ENCODE measurements at places on chromosomes 12 and 14.

GRCh38 chr12:113463746-113464451 lies 7.8 kb downstream of the LHX5 start:
- DNase-seq: peak; percentile 9

DNA sequence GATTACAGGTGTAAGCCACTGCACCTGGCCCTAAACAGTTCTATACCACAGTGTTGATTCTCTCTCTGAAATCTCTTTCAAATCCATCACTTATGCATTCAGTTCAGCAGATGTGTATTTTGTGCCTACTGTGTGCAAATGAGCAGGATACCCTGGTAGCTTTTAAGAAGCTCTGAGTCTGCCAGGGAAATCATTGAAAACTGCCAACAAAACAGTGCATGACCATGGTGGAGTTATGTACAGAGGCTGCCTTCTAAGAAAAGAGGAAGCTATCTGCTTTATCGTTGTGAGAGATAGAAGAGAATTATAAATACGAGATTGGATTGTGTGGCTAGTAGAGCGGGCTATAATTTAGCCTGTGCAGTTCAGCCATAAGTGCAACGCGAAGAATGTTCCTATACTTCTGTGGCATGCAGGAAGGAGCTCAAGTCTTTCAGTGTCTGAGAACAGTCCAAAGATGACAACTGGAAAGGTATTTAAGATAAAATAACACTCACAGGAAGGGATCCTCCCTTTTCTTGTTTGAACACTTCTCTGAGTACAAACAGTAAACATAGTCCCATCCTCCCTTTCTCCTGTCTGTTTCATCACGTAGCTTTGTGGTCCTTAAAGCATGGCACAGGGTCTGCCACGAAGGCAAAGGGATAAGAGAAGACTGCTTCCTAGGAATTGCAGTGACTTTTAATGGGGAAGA lies 4.3 kb downstream of the DIP2B start:
- no peak for DNase-seq

- no peak for DNase-seq
Measured at GRCh38 chr12:101686176-101686575, 11.3 kb upstream of the CHPT1 start.

DNA sequence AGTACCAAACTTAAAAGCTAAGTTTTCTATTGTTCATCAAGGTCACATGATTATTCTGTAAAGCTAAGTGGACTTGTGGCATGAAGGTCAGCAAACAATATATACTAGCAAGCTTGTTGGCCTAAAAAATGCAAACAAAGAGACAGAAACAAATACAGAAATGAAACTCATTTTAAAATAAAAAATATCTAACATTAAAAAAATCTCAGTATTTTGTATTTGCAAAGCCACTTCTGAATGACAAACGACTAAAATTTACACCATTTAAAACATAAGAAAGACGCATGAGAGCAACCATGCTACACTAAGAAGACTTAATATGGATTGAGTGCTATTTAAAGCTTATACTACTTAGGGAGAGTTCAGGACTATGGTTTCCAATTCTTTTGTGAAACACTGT lies 72.8 kb upstream of the BBS10 start:
- DNase-seq: no peak

DNA sequence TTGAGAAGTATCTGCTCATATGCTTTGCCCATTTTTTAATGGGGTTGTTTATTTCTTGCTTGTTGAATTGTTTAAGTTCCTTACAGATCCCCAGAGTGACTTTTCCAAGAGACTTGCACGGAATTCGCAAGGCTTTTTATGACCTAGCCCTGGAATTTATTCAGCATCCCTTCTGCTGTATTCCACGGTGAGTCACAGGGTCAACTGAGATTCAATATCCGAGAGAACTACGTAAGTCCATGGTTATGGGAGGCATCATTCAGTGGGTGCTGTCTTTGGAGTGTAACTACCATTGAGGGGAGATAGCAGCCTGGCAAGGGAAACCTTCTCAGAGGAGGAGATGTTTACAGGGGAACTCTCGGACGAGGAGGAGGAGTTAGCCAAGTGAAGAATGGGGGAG lies 20.9 kb upstream of the GPRC5A start:
- DNase-seq: no peak

- DNase-seq: no peak
Measured at GRCh38 chr12:103664626-103665025, 77.6 kb downstream of the STAB2 start.

DNA sequence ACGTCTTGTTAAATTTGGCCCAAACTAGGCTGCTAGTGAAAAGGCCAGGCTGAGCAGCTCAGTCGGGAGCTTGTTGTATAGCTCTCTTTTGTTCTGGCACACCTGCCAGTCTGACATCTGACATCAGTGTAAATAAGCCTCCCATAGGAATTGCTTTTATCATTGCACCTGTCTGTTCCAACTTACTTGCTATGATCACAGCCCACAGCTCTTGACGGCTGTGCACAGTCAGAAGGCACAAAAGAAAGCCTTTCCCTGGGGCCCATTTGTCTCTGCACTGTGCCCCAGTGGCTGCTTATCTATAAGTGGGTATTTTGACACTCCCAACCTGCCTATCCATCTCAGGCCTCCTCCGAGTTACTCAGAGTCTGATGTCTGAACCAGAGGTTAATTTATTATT lies 324.5 kb downstream of the NUAK1 start:
- no peak for DNase-seq

- no peak for DNase-seq
Measured at GRCh38 chr12:29714966-29715365, 68.8 kb downstream of the TMTC1 start.

- DNase-seq: no peak
Measured at GRCh38 chr14:52086711-52087110, 17.9 kb upstream of the NID2 start.

- DNase-seq: peak; percentile 12
Measured at GRCh38 chr14:62162998-62163589, 400.9 kb downstream of the SNAPC1 start.

GRCh38 chr14:93044556-93044955 lies 71.2 kb downstream of the ITPK1 start:
- DNase-seq: no peak

- no peak for DNase-seq
Measured at GRCh38 chr12:83865431-83865830, 1047.2 kb downstream of the SLC6A15 start.

- DNase-seq: peak; percentile 9
Measured at GRCh38 chr14:100440207-100440631, 117.1 kb downstream of the SLC25A47 start.

- DNase-seq: no peak
Measured at GRCh38 chr12:13102461-13103195, 839 bp downstream of the GSG1 start.

GRCh38 chr12:4265280-4265679 lies 8.3 kb upstream of the CCND2 start:
- DNase-seq: no peak

DNA sequence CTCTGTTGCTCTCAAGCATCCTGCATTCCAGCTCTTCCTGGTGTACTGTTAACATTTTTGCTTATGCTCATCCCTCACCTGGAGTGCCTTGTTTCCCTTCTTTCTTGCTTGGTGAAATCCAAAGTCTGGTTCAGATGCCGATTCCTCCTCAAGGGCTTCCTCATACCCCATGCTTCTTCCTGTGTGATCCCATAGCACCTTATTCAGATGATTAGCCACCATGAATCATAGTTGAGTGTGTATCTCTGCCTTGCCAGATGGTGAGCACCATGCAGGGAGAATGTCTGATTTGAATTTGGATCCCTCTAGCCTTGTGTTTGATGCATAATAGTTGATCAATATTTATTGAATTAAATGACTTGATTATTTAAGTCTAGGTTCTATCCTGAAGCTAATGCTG lies 39.4 kb upstream of the ANO4 start:
- no peak for DNase-seq

GRCh38 chr12:56080556-56081138 lies 682 bp downstream of the ERBB3 start:
- DNase-seq: no peak

DNA sequence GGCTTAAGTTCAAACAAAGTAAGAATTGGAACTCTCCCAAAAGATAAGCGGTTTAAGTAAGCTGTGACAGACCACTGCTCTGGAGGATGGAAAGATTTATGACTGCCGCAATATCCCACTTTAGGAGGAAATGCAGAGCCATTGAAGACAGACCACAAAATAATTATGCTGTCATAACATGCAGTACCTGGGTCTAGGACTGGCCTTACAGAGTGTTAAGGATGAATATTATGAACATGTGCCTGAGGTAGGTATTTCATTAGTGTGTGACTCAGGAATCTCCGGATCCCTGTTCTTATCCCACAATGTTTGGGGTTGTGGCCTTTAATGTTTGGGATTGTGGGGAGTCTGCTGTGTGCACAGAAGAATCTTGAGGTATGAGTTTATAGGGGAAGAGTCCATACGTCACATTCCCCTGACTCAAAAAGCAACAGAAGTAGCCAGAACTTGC lies 114.9 kb downstream of the SAMD4A start:
- DNase-seq: no peak

- DNase-seq: no peak
Measured at GRCh38 chr14:100864960-100865681, 38.4 kb downstream of the RTL1 start.

DNA sequence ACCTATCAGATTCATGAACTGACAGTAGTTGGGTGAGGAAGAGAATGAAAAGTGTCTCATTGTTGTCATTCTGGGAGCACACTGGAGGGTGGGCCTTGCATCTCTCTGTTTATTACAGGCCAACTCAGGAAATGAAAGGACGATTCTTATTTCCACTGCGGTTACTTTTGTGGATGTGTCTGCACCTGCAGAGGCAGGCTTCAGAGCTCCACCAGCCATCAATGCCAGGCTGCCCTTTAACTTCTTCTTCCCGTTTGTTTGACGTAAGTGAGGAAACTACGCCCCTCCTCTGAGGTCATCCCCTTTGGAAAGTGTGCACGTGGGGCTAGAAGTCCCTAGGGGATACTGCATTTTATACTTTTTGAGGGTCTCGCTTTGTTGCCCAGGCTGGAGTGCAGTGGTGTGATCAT lies 33.7 kb downstream of the TCTN1 start:
- DNase-seq: peak; percentile 21

GRCh38 chr12:8628731-8629130 lies 16.1 kb upstream of the AICDA start:
- DNase-seq: no peak

GRCh38 chr12:8970432-8970831 lies 18.9 kb upstream of the KLRG1 start:
- no peak for DNase-seq

- no peak for DNase-seq
Measured at GRCh38 chr14:37179896-37180502, 7.6 kb upstream of the SLC25A21 start.

DNA sequence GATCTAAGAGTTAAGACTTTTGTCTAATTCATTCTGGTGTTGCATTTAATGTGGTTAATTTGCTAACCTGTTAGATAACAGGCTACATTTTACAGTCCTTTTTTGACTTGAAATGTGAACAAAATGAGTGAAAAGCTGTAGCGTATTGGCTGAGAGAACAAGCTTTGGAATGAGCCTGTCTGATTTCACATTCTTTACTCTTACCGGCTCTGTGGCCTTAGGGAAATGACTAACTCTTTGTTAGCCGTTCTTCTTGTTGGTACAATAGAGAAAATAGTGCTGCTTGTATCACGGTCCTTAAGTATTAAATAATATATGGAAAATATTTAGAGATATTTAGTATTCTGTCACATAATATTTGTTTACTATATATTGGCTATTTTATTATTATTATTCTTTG lies 1.9 kb downstream of the MNAT1 start:
- DNase-seq: no peak

DNA sequence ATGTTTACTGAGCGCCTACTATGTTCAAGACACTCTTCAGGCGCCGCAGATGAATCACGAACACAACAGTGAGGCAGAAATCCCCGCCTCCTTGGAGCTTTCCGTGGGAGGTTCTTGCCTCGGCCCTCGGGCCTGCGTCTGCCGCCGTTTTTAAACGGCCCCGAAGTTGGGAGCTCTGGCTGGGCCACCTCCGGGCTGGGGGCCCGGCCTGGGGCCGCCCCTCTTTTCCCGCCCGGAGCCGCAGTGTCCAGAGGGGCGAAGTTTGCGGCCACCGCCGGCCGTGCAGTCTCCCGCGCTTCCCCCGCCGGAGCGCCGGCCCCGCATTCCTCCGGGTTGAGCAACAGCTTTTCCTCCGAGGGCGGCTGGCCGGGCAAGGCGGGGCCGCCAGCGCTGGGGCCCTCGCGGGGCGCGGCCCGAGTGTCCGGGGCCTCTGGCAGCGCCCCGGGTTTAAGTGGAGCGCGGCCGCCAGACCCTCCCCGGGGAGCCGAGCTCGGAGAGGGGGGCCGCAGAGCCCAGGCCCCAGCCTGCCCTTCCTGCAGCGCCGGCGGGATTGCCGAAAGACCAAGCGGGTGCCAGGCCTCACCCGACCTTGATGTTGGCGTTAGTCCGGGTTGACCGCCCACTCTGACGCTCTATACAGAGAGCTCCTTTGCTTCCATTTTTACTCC lies 18.7 kb upstream of the CTDSP2 start:
- DNase-seq: peak; percentile 60

DNA sequence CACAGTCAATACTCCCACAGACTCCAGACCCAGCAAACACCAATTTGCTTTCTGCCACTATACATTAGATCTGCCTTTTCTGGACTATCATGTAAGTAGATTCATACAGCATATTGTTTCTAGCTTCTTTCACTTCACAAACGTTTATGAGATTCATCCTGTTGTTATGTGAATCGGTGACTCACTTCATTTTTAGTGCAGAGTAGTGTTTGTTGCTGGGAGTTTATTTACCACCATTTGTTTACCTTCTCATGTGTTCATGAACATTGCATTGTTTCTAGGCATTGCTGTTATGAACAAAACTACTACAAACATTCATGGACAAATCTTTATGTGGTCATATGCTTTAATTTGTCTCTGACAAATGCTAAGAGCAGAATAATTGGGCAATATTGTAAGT lies 807.8 kb upstream of the TMEM132C start:
- no peak for DNase-seq

GRCh38 chr14:20413744-20414082 lies 412 bp upstream of the TEP1 start:
- peak; percentile 25 for DNase-seq

DNA sequence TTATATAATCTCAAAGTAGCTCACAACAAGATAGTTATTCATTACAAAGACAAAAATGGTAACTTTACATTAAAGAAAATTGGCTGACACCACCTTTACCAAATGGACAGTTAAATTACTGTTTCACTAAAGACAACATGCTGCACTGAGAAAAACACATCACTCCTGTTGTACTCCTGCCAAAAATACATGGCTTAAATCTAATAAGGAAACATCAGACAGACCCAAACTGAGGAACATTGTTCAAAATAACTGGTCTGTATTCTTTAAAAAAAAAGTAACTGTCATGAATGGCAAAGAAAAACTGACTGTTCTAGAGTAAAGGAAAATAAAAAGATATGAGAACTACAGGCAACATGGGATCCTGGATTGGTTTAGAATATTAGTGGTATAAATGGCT lies 151.3 kb upstream of the DCN start:
- no peak for DNase-seq

DNA sequence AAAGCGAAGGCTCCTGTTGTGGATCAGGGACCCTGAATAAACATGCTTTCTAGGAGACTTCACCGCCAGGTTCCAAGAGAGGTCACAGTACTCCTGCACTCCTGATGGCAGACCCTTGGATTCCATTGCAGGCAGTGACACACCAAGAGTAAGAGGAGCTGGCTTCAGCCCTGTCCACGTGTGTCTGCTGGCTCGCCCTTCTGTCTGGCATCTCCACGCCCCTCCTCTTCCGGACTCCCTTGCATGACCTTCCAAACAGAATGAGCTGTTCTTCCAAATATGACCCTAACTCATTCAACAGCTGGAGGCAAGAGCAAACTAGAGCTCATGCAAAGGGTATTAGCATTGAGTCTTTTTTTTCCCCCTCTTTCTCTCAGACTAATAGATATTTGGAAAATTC lies 233.0 kb upstream of the PLEKHG7 start:
- no peak for DNase-seq

- no peak for DNase-seq
Measured at GRCh38 chr12:3158851-3159465, 81.8 kb downstream of the TSPAN9 start.

Data from stimulated activated naive CD8-positive, alpha-beta T cell treated with anti-CD3 and anti-CD28 coated beads, Interleukin-15, amount 100 ng/mL, for 72 hours (primary cell).